ENCODE measurements at places on chromosomes 3 and 15. TPM values are rescaled to one million over a fixed set of nuclear protein-coding genes. Genes with fewer than 3 reads are reported as not detected.

The TPRG1 gene
- total RNA-seq: 27.3 TPM

The AADACL2 gene
- total RNA-seq: 33.5 TPM

The TMEM115 gene
- 78.3 TPM for total RNA-seq

The NXPE3 gene
- total RNA-seq: 3.3 TPM

The SCN11A gene
- total RNA-seq: 0.30 TPM

The GABRG3 gene
- total RNA-seq: 3.6 TPM

The DHX36 gene
- 40.4 TPM for total RNA-seq

- H3K27ac ChIP-seq: no peak overlapping the region
- H3K27me3 ChIP-seq: no peaks in the 10 kb centered on the region
- H3K36me3 ChIP-seq: no peaks in the 10 kb centered on the region
- H3K4me1 ChIP-seq: peaks cover 32% of the 10 kb centered on the region
Observed at GRCh38 chr3:133468251-133468721, 68.4 kb downstream of the BFSP2 start.

- DNase-seq: no peak
- no peak overlapping the region for H3K4me3 ChIP-seq
- H3K4me1 ChIP-seq: no peaks in the 10 kb centered on the region
- H3K27ac ChIP-seq: no peak overlapping the region
Observed at GRCh38 chr15:51917493-51917892, 54.1 kb downstream of the LEO1 start.

GRCh38 chr3:189477614-189478013 lies 153.6 kb upstream of the TP63 start:
- H3K36me3 ChIP-seq: no peaks in the 10 kb centered on the region
- no peaks in the 10 kb centered on the region for H3K4me1 ChIP-seq
- no peak overlapping the region for H3K4me3 ChIP-seq

DNA sequence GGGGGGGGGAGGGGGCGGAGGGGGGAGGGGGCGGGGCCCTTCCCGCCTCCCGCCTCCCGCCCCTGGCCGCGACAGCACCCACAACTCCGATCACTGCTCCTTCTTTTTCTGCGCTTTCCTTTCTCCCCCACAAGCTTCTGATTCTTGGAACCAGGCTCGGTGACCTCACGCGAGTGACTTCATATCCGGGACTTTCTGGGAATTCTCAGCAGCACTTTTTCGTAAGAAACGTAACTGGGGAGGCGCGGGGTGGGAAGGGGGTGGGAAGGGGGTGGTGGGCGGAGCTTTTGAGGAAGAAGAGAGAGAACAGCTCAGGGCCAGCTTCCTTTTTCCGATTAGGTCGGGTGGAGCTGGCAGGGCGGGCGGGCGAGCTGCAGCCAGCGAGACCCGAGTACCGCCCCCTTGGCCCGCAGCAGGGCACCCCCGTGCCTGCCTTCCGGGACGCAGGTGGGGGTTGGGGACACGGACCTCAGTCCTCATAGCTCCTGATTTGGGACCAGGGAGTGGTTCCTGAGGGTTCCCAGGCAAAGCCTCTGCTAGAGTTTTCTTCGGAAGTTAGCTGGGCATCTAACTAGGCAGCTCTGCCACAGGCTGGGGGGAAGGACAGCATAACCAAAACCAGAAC lies 14.6 kb downstream of the XIRP1 start:
- H3K36me3 ChIP-seq: no peaks in the 10 kb centered on the region
- peak; percentile 94 for DNase-seq

- H3K36me3 ChIP-seq: no peaks in the 10 kb centered on the region
- H3K4me3 ChIP-seq: no peak overlapping the region
- H3K27ac ChIP-seq: no peak overlapping the region
Observed at GRCh38 chr3:126261037-126261436, 80.7 kb upstream of the ALDH1L1 start.

DNA sequence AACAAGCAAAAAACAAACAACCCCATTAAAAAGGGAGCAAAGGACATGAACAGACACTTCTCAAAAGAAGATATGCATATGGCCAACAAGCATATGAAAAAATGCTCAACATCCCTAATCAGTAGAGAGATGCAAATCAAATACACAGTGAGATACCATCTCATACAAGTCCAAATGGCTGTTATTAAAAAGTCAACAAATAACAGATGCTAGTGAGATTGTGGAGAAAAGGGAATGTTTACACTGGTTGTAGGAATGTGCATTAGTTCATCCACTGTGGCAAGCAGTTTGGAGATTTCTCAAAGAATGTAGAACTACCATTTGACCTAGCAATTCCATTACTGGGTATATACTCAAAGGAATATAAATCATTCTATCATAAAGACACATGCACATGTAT lies 44.5 kb downstream of the RIOX2 start:
- DNase-seq: no peak
- H3K27me3 ChIP-seq: no peaks in the 10 kb centered on the region
- no peak overlapping the region for H3K27ac ChIP-seq

GRCh38 chr3:33075995-33076394 lies 21.0 kb downstream of the GLB1 start:
- H3K4me1 ChIP-seq: no peaks in the 10 kb centered on the region
- H3K27ac ChIP-seq: no peak overlapping the region
- peaks cover 11% of the 10 kb centered on the region for H3K36me3 ChIP-seq
- no peak overlapping the region for H3K4me3 ChIP-seq

- no peaks in the 10 kb centered on the region for H3K27me3 ChIP-seq
- H3K36me3 ChIP-seq: peaks cover 30% of the 10 kb centered on the region
- H3K4me3 ChIP-seq: no peak overlapping the region
- DNase-seq: no peak
- H3K27ac ChIP-seq: no peak overlapping the region
- peaks cover 20% of the 10 kb centered on the region for H3K4me1 ChIP-seq
Observed at GRCh38 chr3:138078096-138078495, 37.3 kb downstream of the DZIP1L start.

DNA sequence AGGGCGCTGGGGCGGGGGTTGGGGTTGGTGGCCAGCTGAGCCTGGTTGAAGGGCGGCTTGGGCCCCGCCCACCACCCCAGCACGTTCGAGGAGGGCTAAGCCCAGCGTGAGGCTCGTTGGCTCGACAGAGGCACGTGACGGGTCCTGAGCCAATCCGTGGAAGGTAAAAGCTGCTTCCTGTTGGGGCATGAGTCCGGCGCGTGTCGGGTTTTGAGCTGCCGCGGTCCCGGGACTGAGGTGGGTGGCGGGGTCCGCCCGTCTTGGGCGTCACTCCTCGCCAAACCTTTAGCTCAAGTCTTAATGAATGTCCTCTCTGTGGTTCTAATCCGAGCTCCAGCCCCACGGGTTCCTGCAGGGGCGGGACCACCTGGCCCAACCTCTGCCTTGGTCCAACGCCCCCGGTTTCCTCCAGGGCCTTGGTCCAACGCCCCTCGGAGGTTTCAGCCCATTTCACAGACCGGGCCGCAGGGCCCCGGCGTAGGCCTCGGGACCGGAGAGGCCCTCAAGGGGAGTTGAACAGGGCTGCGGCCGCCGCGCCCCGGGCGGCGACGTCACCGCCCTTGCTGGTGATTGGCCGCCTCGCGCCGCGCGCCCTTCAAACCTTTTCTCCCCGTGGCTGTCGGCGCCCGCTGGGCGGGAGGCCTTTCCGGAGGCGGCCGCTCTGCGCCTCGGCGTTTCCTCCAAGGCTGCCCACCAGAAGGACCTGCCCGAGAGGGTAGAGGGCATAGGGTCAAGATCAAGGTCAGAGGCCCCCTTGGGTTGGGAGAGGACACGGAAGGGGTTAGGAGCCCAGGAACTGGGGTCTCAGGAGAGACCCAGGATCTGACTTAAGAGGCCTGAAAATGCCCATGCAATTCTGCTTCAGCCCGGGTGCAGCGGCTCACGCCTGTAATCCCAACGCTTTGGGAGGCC lies at the start of gene RCCD1:
Gene RCCD1 (plus strand): TSS at position 173 of the 912 bp plus-strand sequence. CDS start 1,851 bp downstream, outside the sequence.
- peak within 1 kb of the TSS; percentile 93 for H3K27ac ChIP-seq
- H3K36me3 ChIP-seq: peaks cover 37% of the 10 kb centered on the region
- peak within 1 kb of the TSS; percentile 72 for H3K4me3 ChIP-seq
- peaks cover 34% of the 10 kb centered on the region for H3K4me1 ChIP-seq
- DNase-seq: peak; percentile 98
- no peaks in the 10 kb centered on the region for H3K27me3 ChIP-seq

DNA sequence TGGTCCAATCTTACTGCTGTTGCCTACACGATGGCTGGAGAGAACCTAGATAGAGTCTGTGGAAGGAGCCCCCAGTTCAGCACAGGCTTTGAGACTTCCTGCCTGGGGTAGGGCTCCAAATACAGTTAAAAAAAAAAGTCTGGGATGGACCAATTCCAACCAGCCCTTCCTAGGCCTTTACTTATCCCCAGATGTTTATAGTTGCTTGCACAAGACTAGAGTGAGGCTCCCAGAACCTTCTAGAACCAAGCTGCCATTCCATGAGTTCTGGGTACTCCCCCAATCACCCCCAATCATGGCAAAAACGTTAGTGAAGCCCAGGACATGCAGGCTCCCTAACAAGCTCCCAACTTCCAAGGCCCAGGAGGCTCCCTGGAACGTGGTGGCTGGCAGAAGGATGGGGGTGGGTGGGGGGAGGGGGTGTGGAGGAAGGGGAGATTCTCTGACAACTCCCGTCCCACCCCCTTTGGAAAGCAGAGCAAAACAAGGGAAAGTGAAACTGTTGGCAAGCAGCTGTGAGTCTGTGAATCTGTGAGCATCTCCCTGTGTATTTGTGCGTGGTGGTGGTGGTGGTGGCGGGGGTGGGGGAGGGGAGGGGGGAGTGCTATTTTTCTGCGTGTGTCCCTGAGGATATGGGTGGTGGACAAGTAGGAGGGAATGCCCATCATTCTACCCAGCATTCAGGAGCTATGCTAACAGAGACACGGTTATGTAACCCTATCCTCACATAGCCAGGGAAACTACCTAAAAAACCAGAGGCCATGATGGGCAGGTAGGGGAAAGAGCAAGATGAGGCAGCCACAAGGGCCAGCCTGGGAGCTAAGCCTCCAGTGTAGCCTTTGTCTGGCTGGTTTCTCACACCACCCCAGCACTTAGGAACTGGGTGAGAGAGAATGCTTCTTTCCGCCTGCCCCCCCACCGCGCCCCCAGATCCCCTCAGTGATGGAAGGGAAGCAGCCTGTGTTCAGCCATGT lies 2.0 kb downstream of the MST1R start:
- no peak for DNase-seq
- peaks cover 9% of the 10 kb centered on the region for H3K36me3 ChIP-seq
- peaks cover 65% of the 10 kb centered on the region for H3K4me1 ChIP-seq
- H3K27ac ChIP-seq: peak overlapping the region; percentile 82
- no peaks in the 10 kb centered on the region for H3K27me3 ChIP-seq

GRCh38 chr3:191120447-191121298 lies 78.4 kb upstream of the OSTN start:
- H3K36me3 ChIP-seq: no peaks in the 10 kb centered on the region
- H3K4me1 ChIP-seq: no peaks in the 10 kb centered on the region
- no peak for DNase-seq
- H3K27ac ChIP-seq: no peak overlapping the region
- H3K4me3 ChIP-seq: no peak overlapping the region
- no peaks in the 10 kb centered on the region for H3K27me3 ChIP-seq

- no peak overlapping the region for H3K27ac ChIP-seq
- H3K4me3 ChIP-seq: no peak overlapping the region
- no peaks in the 10 kb centered on the region for H3K36me3 ChIP-seq
Observed at GRCh38 chr15:66830358-66830757, 128.3 kb downstream of the SMAD6 start.

GRCh38 chr3:52130966-52131622 lies 23.1 kb downstream of the POC1A start:
- H3K27me3 ChIP-seq: no peaks in the 10 kb centered on the region
- no peak overlapping the region for H3K27ac ChIP-seq
- no peaks in the 10 kb centered on the region for H3K36me3 ChIP-seq
- H3K4me3 ChIP-seq: no peak overlapping the region

- H3K4me3 ChIP-seq: peak overlapping the region; percentile 37
- no peak for DNase-seq
- no peaks in the 10 kb centered on the region for H3K36me3 ChIP-seq
- no peak overlapping the region for H3K27ac ChIP-seq
- H3K27me3 ChIP-seq: peaks cover 10% of the 10 kb centered on the region
- peaks cover 4% of the 10 kb centered on the region for H3K4me1 ChIP-seq
Observed at GRCh38 chr3:169241630-169241990, 421.9 kb downstream of the MECOM start.

DNA sequence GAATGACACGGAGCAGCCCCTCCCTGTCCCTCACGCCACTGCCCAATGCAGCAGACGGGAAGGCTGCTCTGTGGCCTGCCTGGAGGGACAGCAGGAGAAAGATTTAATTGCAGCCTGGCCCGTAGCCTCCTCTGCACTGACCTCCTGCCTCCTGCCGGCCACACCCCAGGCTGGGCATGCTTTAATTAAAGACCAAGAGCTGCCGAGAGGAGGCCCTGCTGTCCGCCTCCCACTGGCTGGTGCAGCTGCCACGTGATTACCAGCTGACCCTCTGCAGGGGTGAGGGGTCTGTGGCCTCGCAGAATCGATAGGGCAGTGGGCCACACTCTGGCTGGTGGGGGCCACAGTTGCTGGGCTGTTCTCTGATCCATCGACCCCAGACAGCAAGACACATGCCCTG lies 100.2 kb upstream of the PRR23E start:
- H3K36me3 ChIP-seq: no peaks in the 10 kb centered on the region
- no peak overlapping the region for H3K27ac ChIP-seq
- no peaks in the 10 kb centered on the region for H3K27me3 ChIP-seq
- DNase-seq: no peak

DNA sequence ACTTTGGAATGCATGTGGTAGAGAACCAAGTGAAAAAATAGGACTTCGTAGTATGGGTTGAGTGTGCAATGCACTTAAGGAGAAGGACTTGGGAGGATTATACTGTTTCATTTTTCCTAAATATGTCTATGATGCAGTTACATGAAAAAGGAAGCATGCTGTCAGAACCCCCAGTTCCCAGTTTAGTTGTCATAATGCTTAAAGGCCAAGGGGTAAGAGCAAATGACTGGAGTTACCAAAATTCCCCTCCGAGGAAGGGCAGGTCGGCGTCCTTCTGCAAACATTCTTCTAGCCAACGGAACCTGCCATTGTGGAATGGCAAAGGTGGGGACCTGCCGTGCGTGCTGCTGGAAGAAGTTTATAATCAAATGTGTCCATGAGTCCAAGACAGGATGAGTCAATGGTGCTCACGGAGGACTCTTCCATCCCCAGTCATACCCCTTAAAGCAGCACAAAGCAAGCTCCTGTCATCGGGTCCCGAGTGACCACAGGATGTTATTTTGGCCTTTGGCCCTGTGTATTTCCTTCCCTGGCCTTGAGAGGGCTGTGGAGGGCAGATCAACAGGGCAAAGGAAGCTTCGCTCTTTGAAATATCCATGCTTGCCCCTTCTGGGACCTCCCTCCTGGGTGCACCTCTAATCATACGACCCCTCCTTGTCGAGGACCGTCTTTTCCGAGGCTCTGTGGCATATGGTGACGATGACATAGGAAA lies 93.2 kb downstream of the SLCO3A1 start:
- DNase-seq: no peak
- no peaks in the 10 kb centered on the region for H3K36me3 ChIP-seq
- peaks cover 90% of the 10 kb centered on the region for H3K4me1 ChIP-seq
- no peaks in the 10 kb centered on the region for H3K27me3 ChIP-seq
- no peak overlapping the region for H3K4me3 ChIP-seq

- DNase-seq: no peak
- H3K36me3 ChIP-seq: no peaks in the 10 kb centered on the region
- no peak overlapping the region for H3K27ac ChIP-seq
- no peaks in the 10 kb centered on the region for H3K27me3 ChIP-seq
- no peaks in the 10 kb centered on the region for H3K4me1 ChIP-seq
Observed at GRCh38 chr3:17444865-17445264, 297.6 kb downstream of the TBC1D5 start.

- H3K4me1 ChIP-seq: no peaks in the 10 kb centered on the region
- no peak overlapping the region for H3K4me3 ChIP-seq
- H3K27me3 ChIP-seq: peaks cover 58% of the 10 kb centered on the region
Observed at GRCh38 chr15:77840991-77841775, 208.5 kb upstream of the LINGO1 start.

GRCh38 chr3:57064001-57064400 lies 3.5 kb downstream of the SPATA12 start:
- DNase-seq: no peak
- H3K27ac ChIP-seq: peak overlapping the region; percentile 23
- H3K4me1 ChIP-seq: peaks cover 70% of the 10 kb centered on the region

GRCh38 chr15:70240082-70240481 lies 142.4 kb upstream of the TLE3 start:
- no peak overlapping the region for H3K4me3 ChIP-seq
- no peaks in the 10 kb centered on the region for H3K27me3 ChIP-seq
- H3K36me3 ChIP-seq: no peaks in the 10 kb centered on the region
- no peak for DNase-seq
- no peaks in the 10 kb centered on the region for H3K4me1 ChIP-seq
